ENCODE measurements at places on chromosomes 5 and 9.

DNA sequence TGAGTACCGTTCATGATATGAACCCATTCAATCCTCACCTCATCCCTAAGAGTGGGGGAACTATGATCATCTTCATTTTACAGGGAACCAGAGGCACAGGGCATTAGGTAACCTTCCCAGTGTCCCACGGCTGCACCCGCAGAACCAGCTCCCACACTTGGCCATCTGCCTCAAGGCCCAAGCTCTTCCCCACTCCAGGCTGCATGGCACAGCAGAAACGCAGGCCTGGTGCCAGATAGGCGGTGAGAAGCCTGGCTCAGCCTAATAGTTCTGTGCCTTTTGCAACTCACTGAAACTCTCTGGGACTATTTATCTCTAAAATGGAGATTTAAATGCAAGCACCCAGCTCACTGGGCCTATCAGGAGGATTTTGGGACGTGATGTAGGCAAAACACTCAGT, 90.8 kb upstream of the ZNF618 start:
- no peak for DNase-seq

DNA sequence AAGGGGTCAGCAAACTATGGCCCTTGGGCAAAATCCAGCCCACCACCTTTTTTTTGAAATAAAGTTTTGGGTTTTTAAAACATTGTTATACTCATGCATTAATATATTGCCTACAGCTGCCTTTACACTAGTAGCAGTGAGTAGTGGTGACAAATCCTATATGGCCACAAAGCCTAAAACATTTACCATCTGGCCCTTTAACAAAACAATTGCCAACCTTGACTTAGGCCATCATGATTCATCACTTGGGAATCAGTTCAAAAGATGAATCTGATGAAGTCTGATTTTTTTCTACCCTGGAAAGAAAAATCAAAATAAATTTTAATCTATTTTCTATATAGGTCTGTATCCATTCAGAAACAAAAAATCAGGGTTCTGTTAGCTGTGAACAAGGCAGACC, 484.9 kb downstream of the BNC2 start:
- no peak for DNase-seq

GRCh38 chr5:37816883-37817282, 23.0 kb downstream of the GDNF start:
- DNase-seq: no peak

DNA sequence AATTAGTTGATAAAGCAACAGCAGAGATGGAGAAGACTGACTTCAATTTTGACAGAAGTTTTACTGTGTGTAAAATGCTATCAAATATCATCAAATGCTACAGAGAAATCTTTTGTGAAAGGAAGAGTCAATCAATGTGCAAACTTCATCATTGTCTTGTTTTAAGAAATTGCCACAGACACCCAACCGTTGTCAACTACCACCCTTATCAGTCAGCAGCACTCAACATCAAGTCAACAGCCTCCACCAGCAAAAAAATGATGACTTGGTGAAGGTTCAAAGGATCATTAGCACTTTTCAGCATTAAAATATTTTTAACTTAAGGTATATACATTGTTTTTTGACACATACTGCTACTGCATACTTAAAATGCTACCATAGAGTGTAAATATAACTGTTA, 888.8 kb downstream of the CDH18 start:
- no peak for DNase-seq

GRCh38 chr9:114117996-114118830, 19.1 kb upstream of the KIF12 start:
- no peak for DNase-seq

GRCh38 chr9:124769549-124770358, 1.4 kb downstream of the NR6A1 start:
- no peak for DNase-seq

DNA sequence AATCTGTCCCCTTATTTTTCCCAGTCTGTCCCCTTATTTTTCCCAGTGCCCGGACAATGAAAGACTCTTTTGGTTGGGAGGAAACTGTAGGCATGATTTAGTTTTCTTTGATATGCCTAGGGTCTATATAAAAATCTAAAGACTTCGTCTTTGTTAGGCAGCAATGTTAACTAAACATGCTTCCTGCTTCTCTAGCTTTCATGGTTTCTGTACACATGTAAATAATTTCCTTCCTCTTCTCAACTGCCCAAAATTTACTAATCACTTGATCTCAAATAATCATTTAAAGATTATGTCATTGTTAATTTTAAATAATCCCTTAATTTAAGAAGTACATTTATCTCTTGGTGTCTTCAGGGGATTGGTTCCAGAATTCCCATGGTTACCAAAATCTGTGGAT, 47.8 kb upstream of the RAPGEF6 start:
- no peak for DNase-seq

DNA sequence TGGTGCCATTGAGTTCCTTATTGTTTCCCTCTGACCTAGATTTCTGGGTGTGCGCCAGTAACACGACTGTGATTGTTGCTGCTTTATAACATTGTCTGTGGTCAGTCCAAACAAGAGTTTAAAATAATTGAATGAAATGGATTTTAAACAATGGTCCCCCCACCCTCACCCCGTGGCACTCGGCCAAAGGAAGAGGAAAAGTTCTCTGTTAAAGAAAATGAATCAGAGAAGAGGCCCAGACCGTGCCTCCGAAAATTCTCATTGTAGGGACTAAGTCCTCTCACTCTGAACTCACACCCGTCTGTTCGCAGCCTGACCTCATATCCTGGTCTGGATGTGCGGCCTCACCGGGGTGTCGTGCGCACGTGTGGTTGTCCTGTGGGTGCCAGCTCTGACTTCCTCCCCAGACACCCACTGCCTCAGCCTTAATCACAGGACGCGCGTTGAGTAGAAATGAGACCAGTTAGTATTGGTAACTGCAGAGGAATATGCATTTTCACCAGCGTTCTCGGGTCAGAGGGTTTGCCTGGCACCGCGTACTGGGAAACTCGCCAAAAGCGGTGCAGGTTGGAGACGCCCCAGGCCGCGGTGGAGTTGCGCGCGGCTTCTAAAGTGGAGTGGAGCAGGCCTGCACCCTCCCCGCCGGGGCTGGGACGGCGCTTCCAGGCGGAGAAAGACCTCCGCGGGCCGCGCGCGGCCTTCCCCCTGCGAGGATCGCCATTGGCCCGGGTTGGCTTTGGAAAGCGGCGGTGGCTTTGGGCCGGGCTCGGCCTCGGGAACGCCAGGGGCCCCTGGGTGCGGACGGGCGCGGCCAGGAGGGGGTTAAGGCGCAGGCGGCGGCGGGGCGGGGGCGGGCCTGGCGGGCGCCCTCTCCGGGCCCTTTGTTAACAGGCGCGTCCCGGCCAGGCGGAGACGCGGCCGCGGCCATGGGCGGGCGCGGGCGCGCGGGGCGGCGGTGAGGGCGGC, at the start of gene ABL1:
Gene ABL1 (plus strand): TSS at position 884 of the 966 bp plus-strand sequence. CDS start 193 bp downstream, outside the sequence.
- peak; percentile 25 for DNase-seq

- no peak for DNase-seq
Measured at GRCh38 chr5:140146523-140146842, 20.7 kb downstream of the IGIP start.

DNA sequence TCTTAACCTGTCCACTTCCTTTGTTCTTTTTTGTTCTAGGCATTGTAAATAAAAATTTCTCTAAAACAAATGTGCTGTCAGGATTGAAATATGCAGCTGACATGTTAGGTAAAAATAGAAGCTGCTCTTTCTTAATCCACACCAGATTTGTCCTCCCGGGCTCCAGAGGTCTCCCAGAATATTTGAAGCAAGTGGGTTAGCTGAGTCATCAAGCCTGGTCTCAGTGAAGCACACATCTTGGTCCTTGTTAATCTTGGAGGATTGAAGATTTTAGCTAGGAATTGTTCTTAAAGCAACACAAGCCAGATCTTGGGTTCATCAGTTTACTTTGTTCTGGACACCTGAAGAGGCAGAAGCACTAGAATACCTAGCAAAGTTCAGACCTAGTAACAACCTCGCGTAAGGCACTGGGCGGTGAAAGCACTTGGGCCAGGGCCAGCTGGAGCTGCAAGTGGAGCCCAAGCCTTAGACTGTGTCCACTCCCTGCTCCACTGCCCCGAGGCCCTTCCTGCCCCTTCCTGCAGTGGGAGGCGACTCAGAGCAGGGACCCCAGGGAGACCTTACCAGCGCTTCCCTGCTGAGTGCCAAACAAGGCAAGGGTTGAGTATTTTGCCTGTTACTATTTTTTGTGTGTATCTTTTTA, 36.5 kb downstream of the HABP4 start:
- no peak for DNase-seq

- DNase-seq: no peak
Measured at GRCh38 chr5:172110260-172110815, 77.7 kb downstream of the STK10 start.

GRCh38 chr5:77232574-77233358, 22.3 kb downstream of the PDE8B start:
- no peak for DNase-seq

GRCh38 chr5:135133698-135134515, 99.9 kb upstream of the PITX1 start:
- no peak for DNase-seq

- no peak for DNase-seq
Measured at GRCh38 chr9:111812337-111812736, 17.6 kb upstream of the SHOC1 start.

DNA sequence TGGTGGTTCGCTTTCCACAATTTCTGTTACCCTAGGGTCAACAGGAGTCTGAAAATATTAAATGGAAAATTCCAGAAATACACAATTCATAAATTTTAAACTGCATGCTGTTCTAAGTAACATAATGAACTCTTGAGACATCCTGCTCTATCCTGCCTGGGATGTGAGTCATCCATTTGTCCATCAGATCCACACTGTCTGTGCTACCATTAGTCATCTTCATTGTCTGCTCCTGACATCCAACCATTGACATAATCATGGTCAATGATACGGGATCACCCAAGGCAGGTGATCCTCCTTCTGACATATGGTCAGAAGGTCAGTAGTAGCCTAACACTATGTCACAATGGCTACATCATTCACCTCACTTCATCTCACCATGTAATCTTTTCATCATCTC, 276.7 kb upstream of the KIF2A start:
- DNase-seq: no peak

GRCh38 chr5:81817086-81817485, 66.2 kb upstream of the SSBP2 start:
- no peak for DNase-seq

- no peak for DNase-seq
Measured at GRCh38 chr5:107875833-107876232, 205.1 kb upstream of the EFNA5 start.

DNA sequence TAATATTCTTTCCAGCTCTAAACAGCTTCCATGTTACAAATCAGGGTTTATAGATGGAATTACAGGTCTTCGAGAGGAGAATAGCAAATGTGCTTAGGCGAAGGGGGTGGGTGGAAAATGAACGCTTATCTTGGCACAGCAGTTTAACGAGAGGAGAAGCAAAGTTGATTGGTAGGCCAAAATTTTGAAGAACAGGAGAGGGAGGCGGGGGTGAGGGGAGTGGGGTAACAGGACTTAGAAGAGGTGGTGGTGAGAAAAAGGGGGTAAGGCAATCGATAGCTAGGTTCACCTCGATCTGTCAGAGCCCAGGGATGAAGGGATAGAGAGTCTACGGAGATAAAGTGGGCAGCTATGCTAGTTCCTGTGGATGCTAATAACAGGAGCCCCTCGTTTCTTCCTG, 764 bp downstream of the ANKRA2 start:
- DNase-seq: no peak
